Renal cortical epithelial cell (primary cell): ENCODE measurements at places on chromosomes 13 and 19.

- no peak for DNase-seq
These were observed 29.8 kb upstream of the IL17D start for GRCh38 chr13:20673715-20674114.

DNA sequence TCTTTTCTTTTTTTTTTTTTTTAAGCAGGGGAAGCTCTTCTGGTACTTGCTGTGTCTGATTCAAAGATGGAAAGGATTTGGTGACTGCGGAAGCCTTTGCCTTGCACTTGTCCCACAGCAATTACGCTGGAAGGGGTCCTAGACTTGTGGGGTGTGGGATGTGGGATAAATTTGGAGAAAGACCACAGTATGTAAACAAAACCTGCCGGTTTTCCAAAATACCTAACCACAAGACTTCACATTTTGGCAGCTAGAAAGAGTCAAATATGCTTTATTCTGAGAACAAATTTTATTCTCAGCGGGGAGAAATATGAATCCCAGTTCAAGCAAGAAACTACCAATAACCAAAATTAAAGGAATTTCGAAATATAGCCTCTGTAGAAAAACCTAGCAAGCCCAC is 176.5 kb downstream of the SPRY2 start:
- no peak for DNase-seq

DNA sequence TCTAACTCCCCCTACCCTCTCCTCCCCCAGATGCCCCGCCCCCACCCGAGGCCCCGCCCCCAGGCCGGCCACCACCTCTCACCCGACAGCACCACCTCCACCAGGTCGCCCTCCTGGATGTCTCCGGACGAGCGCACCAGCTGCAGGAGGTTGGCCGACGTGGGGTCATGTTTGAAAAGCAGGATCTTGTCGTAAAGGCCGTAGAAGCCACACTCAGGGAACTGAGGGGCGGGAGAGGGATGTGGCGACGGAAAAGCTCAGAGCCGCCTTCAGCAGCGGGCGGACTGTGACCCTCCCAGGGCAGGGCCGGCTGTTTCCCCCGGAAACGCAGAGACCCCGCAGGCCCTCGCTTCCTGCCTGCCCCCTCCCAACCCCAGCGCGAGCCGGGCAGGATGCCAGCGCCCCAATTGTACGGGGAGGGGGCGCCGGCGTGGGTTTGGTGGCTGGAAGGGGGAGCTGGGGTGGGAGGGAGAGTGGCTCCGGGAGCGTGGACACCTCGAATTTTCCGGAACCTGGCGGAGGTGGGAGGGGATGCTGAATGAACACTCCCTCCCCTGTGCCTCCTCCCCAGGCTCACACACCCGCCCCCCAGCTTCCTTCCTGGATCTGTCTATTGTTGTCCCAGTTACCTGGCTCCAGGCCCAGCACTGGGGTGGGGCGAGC is 3.0 kb downstream of the PRKD2 start:
- DNase-seq, result peak; percentile 76

DNA sequence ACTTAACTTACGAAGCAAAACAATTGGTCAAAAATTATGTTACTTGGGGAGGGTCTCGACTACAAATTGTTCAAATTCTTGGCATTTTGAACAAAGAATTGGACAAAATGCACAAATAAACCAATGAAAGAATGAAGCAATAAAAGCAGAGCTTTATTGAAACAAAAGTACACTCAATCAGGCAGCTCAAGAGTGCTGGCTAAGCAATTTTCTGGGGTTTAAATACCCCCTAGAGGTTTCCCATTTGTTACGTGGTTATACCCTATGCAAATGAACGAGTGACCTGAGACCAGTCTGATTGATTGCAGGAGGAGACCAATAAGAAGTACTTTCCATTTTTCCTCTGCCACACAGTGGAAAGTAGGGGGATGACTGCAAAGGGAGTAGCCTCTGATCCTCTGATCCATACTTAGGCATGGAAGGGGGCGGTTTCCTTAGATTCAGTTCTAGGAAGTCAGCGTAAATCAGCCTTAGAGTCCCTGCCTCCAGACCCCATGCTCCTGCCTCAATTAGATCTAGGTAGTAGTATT is 228.6 kb downstream of the EFNB2 start:
- no peak for DNase-seq

- no peak for DNase-seq
These were observed 37.5 kb downstream of the N4BP2L2 start for GRCh38 chr13:32501064-32501463.

- no peak for DNase-seq
These were observed 29.4 kb downstream of the MARK4 start for GRCh38 chr19:45280471-45280961.

GRCh38 chr13:101811881-101812280 is 359.4 kb downstream of the ITGBL1 start:
- DNase-seq, result no peak

DNA sequence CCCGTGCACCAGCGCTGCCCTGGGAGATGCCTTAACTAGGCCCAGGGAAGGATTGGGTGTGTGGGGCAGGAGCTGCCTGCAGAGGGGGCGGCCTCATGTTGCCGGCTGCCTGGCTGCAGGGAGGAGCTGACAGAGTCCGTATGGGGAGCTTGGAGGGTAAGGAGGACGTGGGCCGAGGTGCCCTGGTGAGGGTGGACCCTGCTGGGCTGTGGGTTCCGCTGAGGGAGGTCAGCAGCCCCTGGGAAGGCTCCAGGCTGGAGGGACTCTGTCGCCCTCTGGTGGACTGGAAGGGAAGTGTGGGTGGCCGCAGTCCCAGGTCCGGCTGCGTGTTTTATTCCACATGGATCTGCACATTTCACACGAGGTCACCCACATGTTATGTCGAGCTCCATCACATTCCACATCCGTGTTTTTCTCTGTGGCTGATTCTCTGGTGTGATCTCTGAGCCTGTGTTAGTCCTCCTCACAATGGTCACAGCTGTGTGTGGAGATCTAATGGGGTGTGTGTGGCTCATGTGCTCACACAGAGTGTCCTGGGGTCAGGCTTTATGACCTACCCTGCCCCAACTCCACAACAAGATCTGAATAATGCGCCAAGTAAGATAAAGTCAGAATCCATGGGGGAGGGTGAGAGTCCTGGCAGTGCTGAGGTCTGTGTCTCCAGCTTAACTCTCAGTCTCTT is 1.8 kb upstream of the CEACAM8 start:
- no peak for DNase-seq

DNA sequence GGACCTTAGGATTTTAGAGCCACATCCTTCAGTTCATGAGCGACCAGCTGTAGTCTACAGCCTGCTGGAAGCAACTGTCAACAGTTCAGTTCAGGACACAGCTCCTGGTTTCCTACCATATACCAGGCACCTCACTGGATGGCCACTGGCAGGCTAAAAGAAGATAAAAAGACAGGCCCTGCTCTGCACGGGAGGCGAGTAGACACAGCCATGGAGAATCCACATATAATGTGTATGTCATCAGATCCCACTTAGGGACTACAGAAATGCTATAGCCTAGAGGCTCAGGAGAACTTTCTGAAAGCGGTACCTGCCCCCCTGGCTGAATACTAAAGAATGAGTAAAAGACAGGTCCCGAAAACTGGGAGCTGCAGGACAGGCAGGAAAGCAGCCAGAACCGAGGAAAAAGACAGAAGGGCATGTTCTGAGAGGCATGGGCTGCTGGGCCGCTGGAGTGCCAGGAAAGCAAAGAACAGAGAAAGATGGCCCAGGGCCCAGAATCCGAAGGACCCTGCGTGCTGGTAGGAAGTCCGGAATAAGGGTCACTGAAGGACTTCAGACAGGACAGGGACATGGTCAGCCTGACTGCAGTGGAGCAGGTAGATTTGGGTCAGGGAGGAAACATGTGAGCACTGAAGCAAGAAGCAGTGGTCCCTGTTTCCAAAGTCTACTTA is 23.5 kb downstream of the DZIP1 start:
- no peak for DNase-seq

DNA sequence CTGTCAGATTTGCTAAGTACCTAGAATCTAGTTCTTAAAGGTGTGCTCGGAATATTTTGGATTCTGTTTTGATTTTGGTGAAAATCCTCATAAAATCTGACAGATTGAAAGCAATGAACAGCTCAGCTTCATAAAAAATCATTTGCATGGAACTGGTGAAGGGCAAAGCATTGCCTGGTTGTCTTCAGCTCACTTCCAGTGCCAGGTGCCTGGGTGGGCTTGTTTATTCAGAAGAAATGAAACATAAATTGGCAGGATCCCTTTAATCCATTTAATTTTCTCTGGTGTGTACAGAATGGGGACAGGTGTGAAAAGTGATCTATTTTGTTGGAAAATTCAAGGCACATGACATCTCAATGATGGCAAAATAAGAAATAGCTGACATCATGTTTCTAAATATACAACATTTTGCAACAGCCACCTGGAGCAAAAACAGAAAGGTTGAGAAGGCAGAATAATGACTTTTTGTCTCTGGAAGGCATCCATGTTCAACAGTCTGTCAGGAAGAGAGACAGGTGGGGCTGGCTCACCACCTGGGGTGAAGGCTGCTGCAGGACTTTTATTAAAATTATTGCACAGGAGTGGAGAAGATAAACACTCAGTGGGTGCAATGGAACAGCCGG is 52.2 kb downstream of the RFC3 start:
- DNase-seq, result no peak

GRCh38 chr19:41479757-41480191 is 36.8 kb downstream of the ERICH4 start:
- no peak for DNase-seq

GRCh38 chr19:48770266-48770665 is 14.9 kb downstream of the FGF21 start:
- no peak for DNase-seq

DNA sequence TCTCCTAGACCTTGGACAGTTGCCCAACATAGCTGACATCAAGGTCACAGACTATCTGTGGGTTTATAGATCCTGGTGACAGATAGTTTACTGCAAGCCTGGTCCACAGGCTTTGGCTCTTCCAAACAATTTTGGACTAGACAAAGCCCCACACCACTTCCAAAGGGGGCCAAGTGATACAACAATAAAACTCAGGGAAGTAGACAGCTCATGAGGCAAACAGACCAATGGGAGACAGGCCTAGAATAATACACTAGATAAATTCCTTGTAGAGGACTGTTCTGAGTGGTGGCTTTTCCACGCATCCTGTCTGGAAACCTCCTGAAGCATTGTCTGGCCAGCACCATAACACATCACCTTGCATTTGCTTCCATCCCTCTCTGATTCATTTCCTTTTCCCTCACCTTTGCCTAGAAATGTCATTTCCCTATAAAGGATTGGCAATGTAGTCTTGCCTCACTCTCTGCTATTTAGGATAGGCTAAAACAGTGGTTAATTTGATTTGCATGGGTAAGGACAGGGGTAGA is 284.2 kb downstream of the POU4F1 start:
- DNase-seq, result no peak

GRCh38 chr13:98492335-98493041 is 84.4 kb downstream of the STK24 start:
- DNase-seq, result no peak

GRCh38 chr13:66803013-66803807 is 426.9 kb downstream of the PCDH9 start:
- DNase-seq, result no peak
